Pancreas (tissue), 10 donors: ENCODE measurements at places on chromosomes 6 and 20. TPM values are rescaled to one million over a fixed set of nuclear protein-coding genes. Genes with fewer than 3 reads are reported as not detected.

The SMAP1 gene
- 20.7 TPM for total RNA-seq

The PGC gene
- total RNA-seq = 6.2 TPM

The ARFGEF2 gene
- 22.5 TPM for total RNA-seq

The FILIP1 gene
- total RNA-seq = 1.6 TPM

The ATG5 gene
- total RNA-seq = 12.7 TPM

DNA sequence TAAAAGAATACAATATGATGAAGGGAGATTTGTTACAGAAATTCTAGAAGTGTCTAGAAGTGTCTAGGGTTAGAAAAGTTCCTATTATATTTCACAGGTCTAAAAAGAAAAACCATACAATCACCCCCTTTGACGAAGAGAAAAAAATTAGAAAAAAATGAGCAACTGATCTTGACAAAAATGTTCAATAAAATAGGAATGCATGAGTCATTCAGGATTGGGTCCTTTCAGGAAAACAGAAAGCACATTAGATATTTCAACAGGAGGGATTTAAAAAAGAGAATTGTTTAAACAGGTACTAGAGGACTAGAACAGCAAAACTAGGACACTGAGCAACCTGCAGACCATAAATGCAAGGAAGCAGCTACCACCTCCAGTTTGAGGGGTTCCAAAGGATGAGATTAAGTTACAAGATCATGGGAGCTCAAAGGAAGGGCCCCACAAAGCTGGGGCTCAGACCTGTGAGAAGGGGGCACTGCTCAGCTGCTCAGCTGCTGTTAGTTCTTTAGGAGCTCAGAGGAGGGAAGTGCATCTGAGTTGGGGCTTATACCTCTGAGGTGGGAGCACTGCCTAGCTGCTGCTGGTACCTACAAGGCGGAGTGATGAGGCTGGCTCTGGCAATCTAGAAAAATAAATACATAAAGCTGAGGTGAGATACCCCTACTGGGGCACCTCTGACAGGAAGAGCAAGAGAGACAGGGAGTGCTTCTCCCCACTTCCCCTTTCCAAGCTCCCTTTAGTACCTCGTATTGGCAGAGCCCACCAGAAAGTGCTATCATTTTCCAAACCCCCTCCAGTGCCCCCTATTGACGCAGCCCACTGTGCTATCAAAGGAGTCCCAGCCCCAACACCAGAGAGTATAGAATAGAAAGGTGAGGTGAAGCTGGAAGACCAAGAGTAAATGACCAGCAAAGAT, 27.1 kb upstream of the BEND6 start:
- no peaks in the 10 kb centered on the region for H3K27me3 ChIP-seq
- H3K36me3 ChIP-seq = no peaks in the 10 kb centered on the region
- H3K27ac ChIP-seq = no peak overlapping the region
- DNase-seq = no peak

DNA sequence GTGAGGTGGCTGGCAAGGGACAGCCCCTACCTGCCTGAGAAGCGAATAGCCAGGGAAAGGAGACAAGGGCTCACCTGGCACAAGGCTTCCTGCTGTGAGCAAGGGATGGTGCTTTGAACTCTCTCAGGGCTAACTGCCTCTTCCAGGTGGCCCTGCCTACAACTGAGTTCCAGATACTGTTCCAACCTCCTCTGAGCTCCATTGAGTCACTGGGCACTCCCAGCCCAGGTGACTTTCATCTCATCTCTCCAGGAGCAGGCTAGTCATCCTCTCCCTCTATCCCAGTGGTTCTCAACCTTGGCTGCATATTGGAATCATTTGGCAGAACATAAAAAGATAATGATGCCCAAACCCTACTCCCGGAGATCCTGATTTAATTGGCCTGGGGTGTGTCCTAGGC, 374.0 kb upstream of the ZFP64 start:
- no peaks in the 10 kb centered on the region for H3K4me1 ChIP-seq
- no peaks in the 10 kb centered on the region for H3K36me3 ChIP-seq
- DNase-seq = no peak
- no peak overlapping the region for H3K27ac ChIP-seq
- H3K27me3 ChIP-seq = no peaks in the 10 kb centered on the region

DNA sequence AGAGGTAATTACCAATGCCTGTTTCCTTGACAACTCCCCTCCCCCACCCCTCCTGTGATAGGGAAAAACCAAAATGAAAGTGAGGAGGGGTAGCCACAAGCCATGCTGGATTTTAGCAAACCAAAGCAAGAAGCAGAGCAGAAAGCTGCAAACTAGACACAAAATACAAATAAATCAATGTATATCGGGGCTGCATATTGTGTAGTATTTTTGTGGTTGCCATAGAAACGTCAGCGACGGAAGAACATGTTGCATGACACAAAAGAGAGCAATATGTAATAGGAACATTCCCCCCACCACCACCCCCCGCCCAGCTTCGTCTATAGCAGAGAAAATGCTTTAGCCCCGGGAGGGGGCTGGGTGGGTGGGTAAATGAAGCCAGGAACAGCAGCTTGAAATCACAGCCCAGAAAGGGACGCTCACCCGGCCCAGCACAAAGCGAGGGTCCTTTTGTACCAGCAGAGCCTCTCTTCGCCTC, 548 bp downstream of the AGPAT4 start:
- no peaks in the 10 kb centered on the region for H3K36me3 ChIP-seq
- DNase-seq = no peak
- H3K4me3 ChIP-seq = peak overlapping the region; percentile 22
- H3K27ac ChIP-seq = peak overlapping the region; percentile 39
- no peaks in the 10 kb centered on the region for H3K27me3 ChIP-seq
- H3K4me1 ChIP-seq = no peaks in the 10 kb centered on the region

- no peaks in the 10 kb centered on the region for H3K36me3 ChIP-seq
- H3K27me3 ChIP-seq = no peaks in the 10 kb centered on the region
- peaks cover 26% of the 10 kb centered on the region for H3K4me1 ChIP-seq
- DNase-seq = peak; percentile 79
- H3K4me3 ChIP-seq = peak overlapping the region; percentile 96
These were observed 1.3 kb downstream of the VEGFA start for GRCh38 chr6:43771210-43771857.

- no peak for DNase-seq
- no peak overlapping the region for H3K4me3 ChIP-seq
- no peaks in the 10 kb centered on the region for H3K4me1 ChIP-seq
- H3K27ac ChIP-seq = no peak overlapping the region
- no peaks in the 10 kb centered on the region for H3K36me3 ChIP-seq
- H3K27me3 ChIP-seq = no peaks in the 10 kb centered on the region
These were observed 169.3 kb upstream of the CDH4 start for GRCh38 chr20:61082720-61083119.

GRCh38 chr6:141467881-141468280, 664.8 kb upstream of the GJE1 start:
- no peaks in the 10 kb centered on the region for H3K27me3 ChIP-seq
- H3K4me3 ChIP-seq = no peak overlapping the region
- H3K27ac ChIP-seq = no peak overlapping the region
- DNase-seq = no peak
- no peaks in the 10 kb centered on the region for H3K4me1 ChIP-seq
- H3K36me3 ChIP-seq = no peaks in the 10 kb centered on the region

DNA sequence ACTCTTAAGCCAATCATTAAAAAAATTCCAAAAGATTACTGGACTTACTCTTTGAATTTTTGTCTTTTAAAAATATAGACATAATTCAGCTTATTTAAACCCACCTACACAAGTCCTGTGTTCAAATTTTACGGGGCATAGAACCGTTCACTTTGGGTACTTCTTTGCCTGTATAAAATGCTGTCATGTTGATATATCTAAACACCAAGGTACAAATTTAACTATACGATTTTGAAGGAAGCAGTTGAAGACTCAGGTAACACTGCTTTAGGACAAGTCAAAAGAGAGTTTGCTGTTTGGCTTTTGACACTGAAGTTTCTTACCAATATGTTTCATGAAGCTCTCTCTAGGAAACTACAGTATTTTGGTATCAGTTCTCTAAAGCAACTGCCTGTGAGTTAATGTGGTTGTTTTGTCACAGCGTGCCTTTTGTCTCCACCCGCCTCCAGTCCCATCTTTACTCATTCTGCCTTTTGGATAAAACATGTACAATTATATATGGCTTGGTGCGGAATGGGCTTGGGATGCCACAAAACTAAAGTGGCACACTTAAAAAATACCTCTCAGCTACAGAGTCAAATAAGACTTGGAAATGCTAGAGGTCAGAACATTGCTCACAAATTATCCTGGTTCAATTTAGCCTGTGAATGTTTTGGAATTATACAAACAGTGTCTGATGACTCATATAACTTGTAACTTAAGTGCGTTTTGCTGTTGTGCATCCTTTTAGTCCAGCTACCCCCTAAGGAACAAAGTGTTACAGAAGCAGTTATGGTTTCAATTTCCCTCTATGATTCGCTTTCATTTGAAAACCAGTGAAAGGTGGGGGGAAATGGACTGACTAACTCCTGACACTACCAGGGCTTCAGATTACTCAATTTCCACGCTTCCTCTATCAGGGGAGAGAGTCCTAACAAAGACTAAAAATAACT, 38.7 kb downstream of the RGS17 start:
- H3K4me1 ChIP-seq = no peaks in the 10 kb centered on the region
- no peak overlapping the region for H3K27ac ChIP-seq
- no peaks in the 10 kb centered on the region for H3K27me3 ChIP-seq
- DNase-seq = no peak

- no peak overlapping the region for H3K4me3 ChIP-seq
- H3K36me3 ChIP-seq = no peaks in the 10 kb centered on the region
- H3K4me1 ChIP-seq = no peaks in the 10 kb centered on the region
- no peak for DNase-seq
- peak overlapping the region; percentile 76 for H3K27ac ChIP-seq
- H3K27me3 ChIP-seq = no peaks in the 10 kb centered on the region
These were observed 127.4 kb upstream of the AFDN start for GRCh38 chr6:167699141-167699931.

DNA sequence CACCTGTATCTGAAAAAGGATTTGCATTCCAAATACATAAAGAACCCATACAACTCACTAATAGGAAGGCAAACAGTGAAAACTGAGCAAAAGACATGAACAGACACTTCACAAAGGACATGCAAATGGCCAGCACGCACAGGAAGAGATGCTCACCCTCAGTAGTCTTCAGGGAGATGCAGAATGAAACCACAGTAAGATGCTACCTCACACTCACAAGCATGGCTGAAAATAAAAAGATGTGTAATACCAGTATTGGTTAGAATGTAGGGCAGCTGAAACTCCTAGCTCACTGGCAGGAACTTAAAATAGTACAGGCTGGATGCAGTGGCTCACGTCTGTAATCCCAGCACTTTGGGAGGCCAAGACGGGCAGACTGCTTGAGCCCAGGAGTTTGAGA, 64.6 kb downstream of the SNX5 start:
- H3K36me3 ChIP-seq = no peaks in the 10 kb centered on the region
- H3K27me3 ChIP-seq = no peaks in the 10 kb centered on the region
- H3K27ac ChIP-seq = no peak overlapping the region
- H3K4me1 ChIP-seq = no peaks in the 10 kb centered on the region
- H3K4me3 ChIP-seq = no peak overlapping the region

DNA sequence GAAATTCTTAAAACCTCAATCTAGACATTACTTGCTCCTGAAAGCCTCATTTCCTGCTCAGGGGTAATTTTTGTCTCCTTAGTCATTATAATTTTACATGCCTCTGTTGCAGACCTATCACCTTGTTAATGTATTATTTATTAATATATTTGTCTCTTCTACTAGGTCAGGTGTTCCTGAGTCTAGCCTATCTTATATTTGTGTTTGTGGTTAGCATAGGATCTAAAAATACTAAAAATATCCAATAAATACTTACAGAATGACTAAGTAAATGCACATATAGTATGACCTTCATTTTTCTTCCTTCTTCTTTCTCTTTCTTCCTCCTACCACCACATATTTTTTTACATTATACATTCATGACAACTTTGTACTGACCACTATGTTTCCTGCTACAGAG, 268.9 kb upstream of the HS3ST5 start:
- H3K36me3 ChIP-seq = no peaks in the 10 kb centered on the region
- DNase-seq = no peak
- H3K4me3 ChIP-seq = no peak overlapping the region
- H3K4me1 ChIP-seq = no peaks in the 10 kb centered on the region

DNA sequence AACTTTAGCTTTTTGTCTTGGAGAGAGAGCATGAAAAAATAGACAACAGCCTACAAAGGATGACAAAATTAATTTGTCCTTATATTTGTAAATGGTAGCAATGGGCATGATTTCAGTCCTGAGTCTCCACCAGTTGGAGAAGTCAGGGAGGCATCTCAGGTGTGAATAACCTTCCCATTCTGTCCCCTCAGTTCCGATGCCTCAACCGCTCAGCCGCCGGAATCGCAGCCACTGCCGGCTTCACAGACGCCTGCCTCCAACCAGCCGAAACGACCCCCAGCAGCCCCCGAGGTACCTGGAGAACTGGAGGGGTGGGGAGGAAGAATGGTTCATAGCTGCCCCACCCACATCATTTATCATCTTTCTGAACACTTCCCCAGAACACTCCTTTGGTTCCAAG, 3.6 kb downstream of the PRRC2A start:
- H3K4me3 ChIP-seq = no peak overlapping the region
- H3K27me3 ChIP-seq = no peaks in the 10 kb centered on the region

- DNase-seq = peak; percentile 94
- peak within 1 kb of the TSS; percentile 81 for H3K27ac ChIP-seq
- H3K4me3 ChIP-seq = peak within 1 kb of the TSS; percentile 90
- H3K4me1 ChIP-seq = peaks cover 20% of the 10 kb centered on the region
- no peaks in the 10 kb centered on the region for H3K27me3 ChIP-seq
These were observed at the start of gene PRPF6 for GRCh38 chr20:63980806-63981728. PRPF6 (plus strand) TSS chr20:63981132; CDS start chr20:63981246, 114 bp downstream.

DNA sequence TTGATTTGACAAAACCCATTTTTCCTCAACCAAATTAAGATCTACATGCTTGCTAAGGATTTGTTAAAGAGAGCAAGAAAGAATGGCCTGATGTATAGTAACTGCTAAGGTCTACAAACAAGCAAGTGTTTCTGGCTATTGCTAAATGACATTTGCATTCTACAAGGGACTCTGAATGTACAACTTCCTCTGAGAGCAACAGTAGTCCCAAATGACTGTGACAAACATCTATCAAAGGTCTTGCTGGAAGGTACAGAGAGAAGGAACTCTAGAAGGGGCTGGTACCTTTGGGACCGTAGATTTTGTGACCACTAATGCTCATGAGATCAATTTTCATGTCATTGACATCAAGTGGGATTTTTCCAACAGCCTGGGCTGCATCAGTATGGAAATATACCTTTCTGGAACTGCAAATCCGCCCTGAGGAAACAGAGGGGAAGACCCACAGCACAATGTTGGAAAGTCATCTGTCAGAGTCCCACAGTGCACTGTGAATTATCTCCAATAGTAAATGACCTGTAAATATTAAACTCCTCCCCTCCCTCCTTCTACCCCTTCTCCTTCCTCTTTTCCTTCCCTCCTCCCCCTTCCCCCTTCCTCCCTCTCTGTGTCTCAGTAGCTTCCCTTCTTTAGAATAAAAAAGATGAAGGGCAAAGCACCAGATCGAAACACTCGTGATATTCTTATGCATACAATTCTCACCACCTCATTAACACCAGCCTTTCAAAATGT, 15.9 kb upstream of the CPNE1 start:
- no peak overlapping the region for H3K27ac ChIP-seq
- no peaks in the 10 kb centered on the region for H3K36me3 ChIP-seq
- no peak overlapping the region for H3K4me3 ChIP-seq
- no peaks in the 10 kb centered on the region for H3K27me3 ChIP-seq
- DNase-seq = no peak
- H3K4me1 ChIP-seq = no peaks in the 10 kb centered on the region

- H3K4me1 ChIP-seq = no peaks in the 10 kb centered on the region
- H3K27ac ChIP-seq = no peak overlapping the region
- no peak overlapping the region for H3K4me3 ChIP-seq
- no peak for DNase-seq
These were observed 247.3 kb downstream of the ZNF217 start for GRCh38 chr20:53346335-53346648.
